ENCODE measurements at places on chromosomes 13 and 19. TPM values are rescaled to one million over a fixed set of nuclear protein-coding genes. Genes with fewer than 3 reads are reported as not detected.

- DNase-seq, result no peak
Observed at GRCh38 chr13:36362251-36362650, 16.1 kb upstream of the SPART start.

DNA sequence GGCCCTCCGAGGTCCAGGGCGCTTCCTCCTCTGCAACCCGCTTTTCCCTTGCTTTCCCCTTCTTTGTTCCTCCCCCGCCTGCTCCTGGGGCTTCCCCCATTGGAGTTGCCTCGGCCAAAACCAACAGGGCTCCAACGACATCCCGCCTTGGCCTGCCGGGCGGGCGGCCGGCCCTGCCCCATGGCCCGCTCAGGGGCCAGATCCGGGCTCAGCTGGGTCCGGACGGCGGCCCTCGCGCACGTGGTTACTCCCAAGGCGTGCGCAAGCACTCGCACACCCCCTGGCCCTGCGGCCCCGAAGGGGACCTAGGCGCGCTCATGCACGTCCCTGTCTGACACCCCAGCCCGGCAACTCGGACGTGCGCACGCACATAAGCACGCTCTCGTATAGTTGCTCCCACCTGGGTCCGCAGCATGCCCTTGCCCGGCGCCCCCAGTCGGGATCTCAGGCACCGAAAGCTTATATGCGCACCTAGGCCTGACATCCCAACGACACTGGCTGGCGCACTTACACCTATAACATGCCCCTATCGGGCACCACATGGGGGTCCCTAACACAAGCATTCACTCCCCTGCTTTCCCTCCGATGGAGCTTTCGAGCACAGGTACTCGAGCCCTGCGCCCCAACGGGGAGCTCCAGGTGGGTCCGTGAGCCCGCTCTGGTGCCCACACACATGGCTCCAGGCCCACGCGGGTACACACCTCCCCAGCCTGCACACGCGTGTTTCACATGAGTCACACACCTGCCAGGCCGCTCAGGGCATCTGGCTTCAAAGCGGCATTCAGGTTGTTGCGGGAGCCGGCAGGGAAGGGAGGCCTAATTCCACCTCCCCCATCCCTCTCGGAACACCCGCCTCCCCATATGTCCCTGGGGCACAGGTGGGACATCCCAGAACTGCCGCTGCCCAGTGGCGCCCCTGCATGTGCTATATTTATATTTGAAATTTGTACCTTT, 15.0 kb downstream of the NFIX start:
- DNase-seq, result no peak

GRCh38 chr13:26300140-26300539, 46.2 kb downstream of the CDK8 start:
- no peak for DNase-seq

- no peak for DNase-seq
Observed at GRCh38 chr13:62162860-62163259, 747.2 kb upstream of the PCDH20 start.

DNA sequence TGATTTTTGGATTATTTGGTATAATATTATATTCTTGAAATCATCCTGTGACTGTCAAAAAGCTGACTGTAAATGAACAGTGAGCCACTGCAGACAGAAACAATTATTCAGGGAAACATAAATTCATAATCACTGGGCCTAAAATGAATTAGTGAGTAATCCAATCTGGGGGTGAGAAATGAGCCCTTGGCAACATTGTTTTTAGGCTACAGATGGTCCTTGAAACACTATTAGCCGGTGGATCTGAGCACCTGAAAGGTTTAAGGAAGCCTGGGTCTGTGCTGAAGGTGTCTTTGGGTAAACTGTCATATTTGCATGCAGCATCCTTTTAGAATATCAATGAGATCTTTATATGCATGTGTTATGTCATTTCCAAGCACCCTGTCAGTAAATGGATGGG, 290.7 kb downstream of the ATP8A2 start:
- DNase-seq, result no peak

GRCh38 chr13:30821421-30821820, 84.7 kb upstream of the MEDAG start:
- no peak for DNase-seq

GRCh38 chr19:34172661-34173192, 423 bp downstream of the LSM14A start:
- DNase-seq, result peak; percentile 64

DNA sequence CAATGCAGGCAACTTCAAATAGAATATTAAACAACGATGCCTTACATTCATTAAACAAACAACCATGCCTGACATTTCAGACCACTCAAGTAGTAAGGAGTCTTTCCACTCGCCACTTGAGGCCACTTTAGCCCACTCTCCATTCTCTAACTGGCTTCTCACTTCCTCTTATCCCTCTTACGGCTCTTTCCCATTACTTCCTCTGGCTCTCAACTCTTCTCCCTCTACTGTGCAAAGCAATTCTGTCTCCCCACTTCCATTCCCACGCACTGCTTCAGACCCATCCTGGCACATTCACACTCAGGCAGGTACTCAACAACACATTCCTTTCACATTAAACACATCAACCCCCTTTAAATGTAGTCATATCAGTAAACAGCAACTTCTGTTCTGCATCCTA, 229.8 kb upstream of the IPO5 start:
- DNase-seq, result no peak

GRCh38 chr13:91563799-91564198, 165.4 kb downstream of the GPC5 start:
- DNase-seq, result no peak

- DNase-seq, result no peak
Observed at GRCh38 chr19:58538257-58539168, 5.4 kb upstream of the TRIM28 start.

DNA sequence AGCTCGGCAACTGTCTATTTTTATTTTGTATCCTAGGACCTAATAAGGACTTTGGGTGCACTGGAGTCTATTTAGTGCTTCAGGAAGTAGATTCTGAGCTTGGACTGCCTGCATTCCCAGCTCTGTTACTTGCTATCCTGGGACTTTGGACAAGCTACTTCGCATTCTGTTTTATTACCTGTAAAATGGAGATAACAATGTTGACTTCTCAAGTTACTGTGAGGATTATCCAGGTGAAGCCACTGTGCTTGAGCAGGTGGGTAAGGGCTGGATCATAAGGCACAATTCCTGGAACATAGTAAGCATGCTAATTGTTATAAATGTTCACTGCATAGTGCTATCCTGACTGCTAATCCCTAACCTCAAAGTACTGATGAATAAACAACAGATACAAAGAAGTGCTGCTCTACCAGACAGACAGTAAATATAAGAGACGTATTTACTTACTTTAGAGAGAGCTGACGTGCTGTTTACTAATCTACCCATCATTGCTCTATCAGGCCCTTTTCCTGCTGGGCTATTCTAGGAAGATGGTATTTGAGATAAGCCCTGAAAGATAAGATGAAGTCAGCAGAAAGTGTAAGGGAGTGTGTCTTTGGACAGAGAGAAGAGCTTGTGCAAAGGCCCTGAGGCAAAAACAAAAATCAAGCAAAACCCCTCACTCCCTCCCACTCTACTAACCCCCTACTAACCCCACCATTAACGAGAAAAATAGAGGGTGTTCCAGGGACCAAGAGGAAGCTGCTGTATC, 50.8 kb upstream of the FLT1 start:
- DNase-seq, result no peak

- DNase-seq, result no peak
Observed at GRCh38 chr13:114261328-114261965, 20.0 kb upstream of the UPF3A start.

GRCh38 chr13:46339035-46339666, 47.9 kb downstream of the RUBCNL start:
- DNase-seq, result no peak

DNA sequence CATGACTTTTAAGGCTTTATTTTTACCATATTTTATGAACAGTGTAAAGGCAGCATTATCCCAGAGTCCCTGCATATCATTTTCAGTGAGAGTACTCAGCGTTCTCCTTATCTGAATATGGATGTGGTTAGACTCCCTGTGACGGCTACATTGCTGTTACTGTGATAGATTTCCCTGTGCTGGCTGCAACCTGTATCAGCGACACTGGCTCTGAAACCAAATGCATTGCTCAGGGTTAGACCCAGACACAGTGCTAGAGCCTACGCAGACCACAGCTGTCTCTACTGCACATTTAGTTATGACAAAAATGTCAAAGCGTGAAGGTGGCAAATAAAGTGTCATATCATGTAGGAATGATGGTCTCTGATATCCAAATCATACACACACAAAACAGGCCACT, 138.0 kb downstream of the ENOX1 start:
- DNase-seq, result no peak

- DNase-seq, result no peak
Observed at GRCh38 chr13:21232196-21232595, 55.7 kb downstream of the MRPL57 start.

GRCh38 chr13:84661718-84662117, 779.4 kb upstream of the SLITRK1 start:
- no peak for DNase-seq

- DNase-seq, result no peak
Observed at GRCh38 chr13:31008400-31009115, 76.1 kb downstream of the TEX26 start.

DNA sequence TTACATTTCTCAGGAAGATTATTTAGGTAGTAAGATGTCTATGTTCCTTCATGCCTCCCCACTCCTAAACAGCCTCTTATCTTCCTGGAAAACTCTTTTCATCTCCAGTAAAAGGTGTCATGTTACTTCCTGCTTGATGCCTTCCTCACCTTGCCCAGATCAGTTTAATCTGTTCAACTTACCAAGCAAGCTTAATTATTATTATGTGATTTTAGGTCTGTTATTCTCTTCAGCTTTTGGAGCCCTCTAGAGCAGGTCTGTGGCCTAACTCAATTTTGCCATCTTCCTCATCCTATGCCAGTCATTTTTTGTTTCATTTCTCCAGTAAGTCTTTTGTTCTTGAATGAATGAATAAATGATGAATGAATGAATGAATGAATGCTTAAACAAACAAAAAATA, 528.4 kb downstream of the DCT start:
- no peak for DNase-seq

- no peak for DNase-seq
Observed at GRCh38 chr13:44389876-44390275, 16.3 kb downstream of the SERP2 start.

DNA sequence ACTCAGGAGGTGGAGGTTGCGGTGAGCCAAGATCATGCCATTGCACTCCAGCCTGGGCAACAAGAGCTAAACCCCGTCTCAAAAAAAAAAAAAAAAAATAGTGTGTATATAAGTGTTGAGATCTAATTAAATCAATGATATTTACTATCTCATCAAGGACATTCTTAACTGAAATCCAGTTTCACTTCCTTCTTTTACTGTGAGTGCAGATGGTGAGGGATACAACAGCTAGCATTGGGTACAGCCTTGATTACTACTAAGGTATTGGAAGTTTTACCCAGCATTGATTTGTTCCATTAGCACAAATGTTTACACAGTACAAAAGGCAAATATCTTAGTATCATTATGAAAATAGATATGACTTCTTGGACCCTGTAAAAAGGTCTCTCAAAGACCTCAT, 546.6 kb downstream of the KCTD12 start:
- DNase-seq, result peak; percentile 79

NLRP4 gene
- 4.0 TPM for total RNA-seq

CYSLTR2 gene
- not detected for total RNA-seq

PLPP2 gene
- total RNA-seq, result 0.80 TPM

CERS4 gene
- 37.7 TPM for total RNA-seq

EFNA2 gene
- not detected for total RNA-seq

DHDH gene
- total RNA-seq, result not detected

FXYD1 gene
- 11.5 TPM for total RNA-seq

NOVA2 gene
- total RNA-seq, result 0.19 TPM

CD177 gene
- not detected for total RNA-seq

NLRP12 gene
- not detected for total RNA-seq

GAS6 gene
- not detected for total RNA-seq

RASAL3 gene
- 52.0 TPM for total RNA-seq

ZNF880 gene
- 1.0 TPM for total RNA-seq

KLK11 gene
- total RNA-seq, result not detected

Data from OCI-LY7 (cell line).